ENCODE measurements at places on chromosomes 1 and 21. TPM values are rescaled to one million over a fixed set of nuclear protein-coding genes. Genes with fewer than 3 reads are reported as not detected.

The CRB1 gene
- not detected for total RNA-seq

The MIXL1 gene
- total RNA-seq = not detected

The OR6N1 gene
- total RNA-seq = not detected

The FAM151A gene
- not detected for total RNA-seq

The AKR7A2 gene
- total RNA-seq = 48.0 TPM

The LRRC8B gene
- total RNA-seq = 16.5 TPM

The POU2F1 gene
- 20.7 TPM for total RNA-seq

The RAD54L gene
- total RNA-seq = 85.3 TPM

The ZBTB37 gene
- 9.5 TPM for total RNA-seq

The GPR25 gene
- total RNA-seq = not detected

The NR1I3 gene
- not detected for total RNA-seq

The DHDDS gene
- 49.2 TPM for total RNA-seq

The TRAF5 gene
- 49.7 TPM for total RNA-seq

The LORICRIN gene
- total RNA-seq = not detected

The ETV3L gene
- total RNA-seq = not detected

The B3GALT2 gene
- total RNA-seq = 0.99 TPM
